ENCODE measurements at places on chromosomes 7 and 10. TPM values are rescaled to one million over a fixed set of nuclear protein-coding genes. Genes with fewer than 3 reads are reported as not detected.

AGAP4 gene
- 26.2 TPM for total RNA-seq

PHYH gene
- 14.9 TPM for total RNA-seq

DNA sequence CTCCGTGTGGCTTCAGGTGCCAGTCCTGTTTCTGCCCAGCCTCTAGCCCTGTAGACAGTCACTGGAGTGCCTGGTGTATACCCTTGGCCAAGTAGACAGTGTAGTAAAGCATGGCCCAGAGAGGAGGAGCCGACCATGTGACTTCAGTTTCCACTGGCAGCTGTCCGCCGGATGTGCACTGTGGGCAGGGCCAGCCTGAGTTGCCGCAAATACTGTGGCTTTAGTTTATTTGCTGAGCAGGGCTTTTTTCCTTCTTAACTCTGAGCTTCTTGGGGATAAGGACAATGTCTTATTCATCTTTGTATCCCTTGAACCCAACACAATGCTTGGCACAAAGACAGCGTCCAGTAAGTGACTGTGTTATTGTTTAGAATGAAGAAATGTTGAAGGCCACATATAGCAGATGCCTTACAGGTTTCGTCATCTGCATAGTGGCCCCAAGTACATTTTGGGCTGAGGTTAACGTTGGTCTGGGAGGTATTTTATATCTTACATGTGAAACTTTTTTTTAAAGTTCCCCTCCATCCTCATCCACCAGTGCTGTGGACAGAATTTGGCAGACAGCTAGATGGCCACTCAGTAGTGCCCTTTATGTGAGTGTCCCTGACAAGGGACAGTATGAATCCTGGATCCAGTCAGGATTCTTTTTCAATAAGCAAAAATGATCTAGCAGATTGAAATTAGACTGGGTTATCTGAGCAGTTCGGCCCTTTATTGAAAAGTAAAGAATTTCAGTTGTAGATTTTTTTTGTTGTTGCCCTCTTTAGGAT lies 40.6 kb downstream of the CYP17A1 start:
- H3K36me3 ChIP-seq = no peaks in the 10 kb centered on the region
- H3K4me3 ChIP-seq = no peak overlapping the region

DNA sequence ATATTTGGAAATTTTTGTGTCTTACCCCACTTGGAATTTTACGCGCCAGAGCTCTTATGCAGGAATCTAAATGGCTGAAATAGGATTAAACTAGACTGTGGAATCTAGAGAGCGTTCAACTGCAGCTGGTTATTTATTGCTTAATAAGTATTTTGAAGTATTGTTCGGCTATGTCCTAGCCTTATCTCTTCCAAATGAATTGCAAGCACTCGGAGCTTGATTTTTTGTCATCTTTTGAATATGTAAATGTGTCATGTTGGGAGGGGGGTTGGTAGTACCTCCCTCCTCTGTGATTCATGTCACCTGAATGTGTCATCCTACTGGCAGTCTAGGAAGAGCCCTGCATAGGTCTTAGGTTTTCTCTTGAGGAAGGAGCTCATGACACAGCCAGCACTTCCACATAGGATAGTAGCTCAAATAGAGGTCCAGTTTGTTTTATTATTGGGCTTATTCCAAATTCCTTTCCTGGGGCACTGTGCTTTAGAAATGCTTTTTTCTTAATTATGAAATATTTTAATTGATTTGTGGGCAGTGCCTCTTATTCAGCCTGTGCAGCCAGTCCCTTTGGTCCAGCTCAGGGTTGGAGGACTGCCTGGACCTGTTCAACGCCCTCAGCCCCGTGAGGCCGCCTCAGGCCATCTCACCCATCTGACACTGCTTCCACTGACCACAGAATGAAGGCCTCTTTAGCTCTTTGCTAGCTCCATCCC lies 22.5 kb upstream of the TRIL start:
- peaks cover 6% of the 10 kb centered on the region for H3K36me3 ChIP-seq
- no peak overlapping the region for H3K27ac ChIP-seq
- no peak for DNase-seq

- no peak overlapping the region for H3K4me3 ChIP-seq
- H3K27ac ChIP-seq = no peak overlapping the region
- H3K4me1 ChIP-seq = peaks cover 23% of the 10 kb centered on the region
- DNase-seq = no peak
- H3K36me3 ChIP-seq = no peaks in the 10 kb centered on the region
- peaks cover 31% of the 10 kb centered on the region for H3K27me3 ChIP-seq
These were observed 31.2 kb downstream of the ABLIM1 start for GRCh38 chr10:114626841-114627240.

- H3K4me3 ChIP-seq = no peak overlapping the region
- no peaks in the 10 kb centered on the region for H3K4me1 ChIP-seq
- no peaks in the 10 kb centered on the region for H3K36me3 ChIP-seq
- peaks cover 34% of the 10 kb centered on the region for H3K27me3 ChIP-seq
These were observed 4.6 kb downstream of the TRPV6 start for GRCh38 chr7:142880876-142881505.

DNA sequence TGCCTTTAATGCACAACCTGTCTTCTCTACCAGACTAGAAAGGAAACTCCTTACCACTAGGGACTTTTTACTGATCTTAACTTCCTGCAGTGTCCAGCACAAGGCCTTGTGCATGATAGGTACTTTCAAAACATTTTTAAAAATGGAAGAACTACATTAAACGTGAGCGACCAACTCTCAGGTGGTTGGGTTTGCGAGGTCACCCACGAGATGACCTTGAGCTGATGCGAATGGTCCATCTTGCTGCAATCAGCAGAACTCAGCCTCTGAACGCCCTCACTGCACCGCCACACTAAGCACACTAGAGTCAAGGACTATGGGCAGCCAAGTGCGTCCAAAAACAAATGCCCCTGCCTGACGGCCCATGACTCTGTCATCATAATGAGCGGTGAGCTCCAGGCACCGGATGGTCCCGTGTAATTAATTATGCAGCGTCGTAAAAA lies 34.9 kb upstream of the PTF1A start:
- no peaks in the 10 kb centered on the region for H3K36me3 ChIP-seq
- H3K27ac ChIP-seq = no peak overlapping the region
- no peak for DNase-seq
- peaks cover 68% of the 10 kb centered on the region for H3K27me3 ChIP-seq

Measured in neural crest cell (in vitro differentiated cells).